Activated CD8-positive, alpha-beta T cell treated with anti-CD3 and anti-CD28 coated beads, Interleukin-2, amount 10 ng/mL, durations not matched to agents 7 days and 5 days (primary cell): ENCODE measurements at places on chromosomes 16 and 17.

GRCh38 chr16:50722960-50723359, 18.9 kb upstream of the CYLD start:
- no peak for DNase-seq

DNA sequence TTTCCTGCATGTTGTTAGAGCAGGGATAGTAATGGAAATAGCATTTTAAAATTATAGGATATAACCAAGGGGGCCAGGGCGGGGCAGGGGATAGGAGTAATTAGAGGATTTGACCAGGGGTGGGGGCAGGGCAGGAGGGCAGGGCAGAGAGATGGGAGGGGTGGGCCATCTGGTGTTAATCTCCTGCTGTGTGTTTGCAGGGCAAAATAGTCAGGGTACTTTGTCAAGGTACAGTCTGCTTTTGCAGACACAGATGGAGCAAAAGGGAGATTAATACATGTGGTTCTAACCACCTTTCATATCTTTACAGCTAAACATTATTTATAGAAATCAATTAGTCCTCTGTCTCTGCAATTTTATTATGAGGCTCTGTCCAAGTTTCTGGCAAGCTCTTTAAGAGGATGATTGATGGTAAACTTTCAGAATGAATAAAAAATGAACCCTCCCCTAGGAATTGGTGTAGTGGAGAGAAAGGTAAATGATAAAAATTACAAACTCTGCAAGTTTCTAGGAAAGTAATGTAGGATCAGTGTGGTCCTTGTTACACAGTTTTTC, 6.6 kb downstream of the ANKFN1 start:
- no peak for DNase-seq

GRCh38 chr16:75026892-75027391, 28.1 kb downstream of the ZNRF1 start:
- DNase-seq = no peak

DNA sequence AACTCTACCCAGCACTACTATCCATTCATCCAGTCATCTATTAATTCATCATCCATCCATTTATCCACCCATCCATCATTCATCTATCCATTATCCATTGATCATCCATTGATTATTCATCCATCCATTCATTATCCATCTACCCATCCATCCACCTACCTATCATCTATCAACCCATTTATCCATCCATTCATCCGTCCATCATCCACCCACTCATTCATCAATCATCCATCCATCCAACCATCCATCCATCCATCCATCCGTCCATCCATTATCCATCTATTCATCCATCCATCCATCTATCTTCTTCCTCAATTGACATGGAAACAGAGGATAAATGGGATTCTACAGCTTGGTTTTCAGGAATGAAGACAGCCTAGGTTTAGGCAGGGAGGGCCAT, 12.0 kb downstream of the SLC4A1 start:
- DNase-seq = no peak

- DNase-seq = no peak
Measured at GRCh38 chr16:20866801-20867200, 33.4 kb downstream of the DCUN1D3 start.

DNA sequence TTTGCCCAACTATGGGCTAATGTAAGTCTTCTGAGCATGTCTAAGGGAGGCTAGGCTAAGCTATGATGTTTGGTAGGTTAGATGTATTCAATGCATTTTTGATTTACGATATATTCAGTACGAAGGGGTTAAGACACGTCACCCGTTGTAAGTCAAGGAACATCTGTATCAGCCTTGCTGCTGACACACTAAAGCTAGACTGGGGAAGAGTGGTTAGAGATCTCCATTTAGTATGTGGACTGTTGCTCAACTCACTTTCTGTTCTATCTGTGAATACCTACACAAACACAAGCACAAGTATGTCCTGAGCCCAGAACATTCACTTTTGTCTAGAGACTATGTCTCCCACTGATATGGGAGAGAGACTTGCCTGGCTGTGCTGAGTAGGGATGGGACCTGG, 71.5 kb downstream of the VMP1 start:
- DNase-seq = no peak

DNA sequence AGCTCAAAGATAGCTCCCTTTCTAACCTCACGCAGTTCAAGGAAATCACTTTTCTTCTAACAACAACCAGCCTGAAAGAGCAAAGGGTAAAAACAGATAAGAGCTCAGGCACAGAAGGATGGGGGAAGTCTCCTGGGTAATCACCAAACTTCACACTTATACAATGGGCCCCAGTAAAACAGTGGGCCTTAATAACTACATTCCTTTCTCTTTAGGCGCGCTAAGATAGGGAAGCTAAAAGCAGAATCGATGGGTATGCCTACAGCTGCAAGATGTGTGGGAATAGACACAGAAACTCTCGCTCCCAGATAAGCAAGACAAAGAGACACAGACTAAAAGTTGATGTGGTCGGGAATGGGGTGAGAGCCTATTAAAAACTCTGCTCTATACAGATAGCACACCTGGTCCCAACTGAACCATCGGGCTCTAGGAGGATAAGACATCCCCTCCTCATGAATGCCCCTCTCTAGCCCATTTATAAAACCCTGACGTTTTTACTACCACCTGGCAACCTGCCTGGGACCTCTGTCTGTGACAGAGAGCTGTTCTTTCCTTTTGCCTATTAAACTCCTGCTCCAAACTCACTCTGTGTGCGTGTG, 826 bp downstream of the LYZL6 start:
- no peak for DNase-seq

DNA sequence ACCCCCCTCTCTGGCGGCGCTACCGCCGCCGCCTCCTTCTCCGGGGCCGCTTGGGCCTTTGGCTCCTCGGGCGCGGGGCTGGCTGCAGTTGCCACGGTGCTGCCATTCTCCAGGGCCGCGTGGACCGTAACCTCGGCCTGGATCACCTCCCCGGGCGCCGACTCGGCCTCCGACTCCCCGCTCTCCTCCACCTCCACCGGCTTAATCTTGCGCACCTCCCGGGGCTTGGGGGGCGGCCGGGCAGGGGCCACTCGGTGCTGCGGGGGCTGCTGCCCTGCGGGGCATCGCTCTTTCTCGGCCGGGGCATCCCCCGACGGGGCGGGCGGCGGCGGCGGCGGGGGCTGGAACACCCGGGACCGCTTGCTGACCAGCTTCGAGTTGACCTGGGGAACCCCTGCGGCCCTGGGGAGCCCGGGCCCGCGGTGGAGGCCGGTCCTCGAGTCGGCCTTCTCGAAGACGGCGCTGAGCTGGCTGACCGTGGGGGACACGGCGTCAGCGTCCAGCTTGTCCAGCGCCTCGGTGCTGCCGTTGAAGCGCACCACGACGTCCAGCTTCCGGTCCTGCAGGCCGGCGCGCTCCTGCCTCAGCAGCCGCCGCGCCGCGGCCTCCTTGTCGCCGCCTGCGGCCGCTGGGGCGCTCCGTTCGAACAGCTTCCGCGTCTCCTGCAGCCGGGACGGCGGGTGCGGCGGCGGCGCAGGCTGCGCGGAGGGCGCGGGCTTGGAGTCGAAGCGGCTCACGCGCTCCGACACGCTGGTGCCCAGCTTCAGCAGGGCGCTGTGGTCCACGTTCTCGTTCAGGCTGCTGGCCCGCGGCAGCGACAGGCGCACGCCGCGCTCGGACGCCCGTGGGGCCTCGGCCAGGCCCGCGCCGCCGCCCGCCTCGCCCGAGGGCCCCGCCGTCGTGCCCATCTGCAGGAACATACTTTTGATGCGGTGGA, 792 bp downstream of the PPP1R9B start:
- DNase-seq = peak; percentile 62

DNA sequence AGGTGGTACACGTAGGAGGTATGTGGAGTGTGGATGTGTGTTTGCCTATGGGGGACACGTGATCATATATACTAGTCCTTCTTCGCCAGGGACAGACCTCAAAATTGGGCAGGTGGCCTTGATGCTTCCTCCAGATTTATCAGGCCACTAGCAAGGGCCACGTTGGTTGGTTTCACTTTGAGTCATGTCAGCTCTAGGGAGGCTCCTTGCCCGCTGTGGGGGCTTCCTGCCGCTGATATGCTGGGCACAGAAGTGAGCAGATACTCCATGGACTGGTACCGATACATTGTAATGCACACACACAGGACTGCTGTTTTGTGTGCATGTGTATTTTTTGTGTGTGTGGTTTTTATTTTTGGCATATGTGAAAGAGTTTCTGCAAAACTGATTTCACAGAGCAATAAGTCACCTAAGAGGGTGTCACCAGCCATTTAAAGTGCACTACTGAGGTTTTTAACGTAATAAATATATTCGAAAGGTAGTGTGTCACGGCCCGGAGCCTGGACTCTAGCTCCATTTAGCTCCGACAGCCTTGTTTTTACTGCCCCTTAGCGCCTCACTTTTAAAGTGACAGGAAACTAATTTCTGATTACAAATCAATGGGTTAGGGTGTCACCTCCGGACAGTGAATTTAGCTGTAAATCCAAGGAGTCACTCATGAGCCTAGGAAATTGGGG, 605.5 kb upstream of the SALL1 start:
- no peak for DNase-seq

GRCh38 chr16:87333581-87334331, 16.6 kb upstream of the C16orf95 start:
- no peak for DNase-seq

- DNase-seq = peak; percentile 96
Measured at GRCh38 chr16:30185683-30186421, 2.5 kb downstream of the CORO1A start.

DNA sequence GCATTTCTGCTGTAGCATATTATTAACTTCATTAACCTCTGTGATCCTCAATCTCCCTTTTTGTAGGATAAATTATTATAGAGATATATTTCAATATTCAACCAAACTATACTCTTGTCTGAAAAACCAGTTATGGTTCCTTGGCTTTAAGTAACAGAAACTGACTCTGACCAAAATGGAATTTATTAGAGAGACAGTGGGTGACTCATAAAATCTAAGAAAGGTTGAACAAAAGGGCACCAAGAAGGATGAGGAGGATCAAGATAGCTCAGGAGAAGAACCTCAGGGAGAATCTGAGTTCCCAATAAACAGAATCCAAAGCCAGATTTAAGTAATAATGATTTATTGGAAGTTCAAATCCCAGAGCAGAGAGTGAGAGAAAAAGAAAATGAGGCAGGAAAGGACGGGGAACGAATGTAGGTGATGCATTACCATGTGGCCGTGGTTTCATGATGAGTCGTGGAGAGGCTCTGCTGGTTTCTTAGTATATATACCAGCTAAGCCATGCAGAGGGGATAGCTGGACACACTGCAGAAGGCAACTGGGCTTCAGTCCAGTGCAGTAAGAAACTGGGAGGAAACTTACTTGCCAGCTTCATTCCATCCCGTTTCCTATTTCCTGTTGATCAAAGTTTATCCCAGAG, 151.5 kb upstream of the GOT2 start:
- no peak for DNase-seq

DNA sequence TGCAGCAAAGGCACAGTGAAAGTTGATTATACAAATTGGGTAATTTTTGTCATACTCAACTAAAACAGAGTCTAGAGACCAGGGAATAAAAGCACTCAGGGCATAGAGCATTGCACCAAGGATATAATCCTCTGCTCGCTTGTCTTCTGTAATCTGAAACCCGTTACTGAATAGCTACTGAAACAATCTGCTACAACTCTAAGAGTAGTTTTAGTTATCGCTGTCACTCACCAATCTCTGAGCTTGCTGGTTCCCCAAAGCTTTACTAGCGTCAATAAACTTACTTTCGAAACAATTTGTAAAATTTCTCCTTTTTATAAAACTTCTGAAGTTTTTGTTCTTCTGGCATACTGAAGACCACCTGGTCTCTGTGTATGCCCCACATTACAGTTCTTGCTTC, 22.9 kb upstream of the SLC35G3 start:
- no peak for DNase-seq

DNA sequence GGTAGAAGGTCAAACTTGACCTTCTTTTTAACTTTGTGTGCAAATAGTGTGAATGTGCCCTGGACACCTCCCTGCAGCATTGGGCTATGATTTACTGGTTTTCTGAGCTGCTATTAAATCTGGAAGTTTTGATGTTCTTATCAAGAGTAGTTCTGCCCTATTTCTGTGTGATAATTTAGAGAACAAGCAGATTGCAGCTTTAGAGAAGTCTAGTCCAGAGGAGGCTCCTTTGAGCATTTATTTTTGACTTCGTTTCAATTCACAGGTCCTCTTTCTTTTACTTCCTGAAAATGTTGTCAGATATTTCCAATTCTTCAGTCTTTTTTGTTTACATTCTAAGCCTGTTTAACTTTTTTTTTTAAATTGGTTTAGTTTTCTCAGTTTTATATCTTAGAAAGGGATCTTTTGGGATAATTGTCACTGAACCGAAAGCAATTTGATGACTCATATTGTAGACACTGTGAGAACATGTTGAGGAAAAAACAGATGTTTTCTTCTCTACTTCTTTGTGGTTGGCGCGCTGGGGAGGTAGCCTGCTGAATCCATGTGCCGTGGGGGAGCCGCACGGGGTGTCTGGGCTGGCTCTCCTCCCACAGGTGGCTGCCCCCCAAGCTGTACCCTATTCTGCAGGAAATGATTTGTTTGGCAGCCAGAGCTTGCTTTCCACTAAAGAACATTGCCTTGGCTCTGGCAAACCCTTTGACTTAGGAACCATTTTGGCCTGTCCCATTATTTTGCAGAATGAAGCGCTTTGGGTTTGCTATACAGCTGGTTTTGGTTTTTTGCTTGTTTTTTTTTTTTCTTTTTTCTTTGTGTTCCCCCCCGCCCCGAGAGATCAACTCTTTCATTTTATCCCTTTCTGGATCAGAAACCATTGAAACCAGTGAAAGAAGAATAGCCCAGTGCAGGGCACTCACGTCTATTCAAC, 53.4 kb downstream of the MFSD11 start:
- peak; percentile 63 for DNase-seq

DNA sequence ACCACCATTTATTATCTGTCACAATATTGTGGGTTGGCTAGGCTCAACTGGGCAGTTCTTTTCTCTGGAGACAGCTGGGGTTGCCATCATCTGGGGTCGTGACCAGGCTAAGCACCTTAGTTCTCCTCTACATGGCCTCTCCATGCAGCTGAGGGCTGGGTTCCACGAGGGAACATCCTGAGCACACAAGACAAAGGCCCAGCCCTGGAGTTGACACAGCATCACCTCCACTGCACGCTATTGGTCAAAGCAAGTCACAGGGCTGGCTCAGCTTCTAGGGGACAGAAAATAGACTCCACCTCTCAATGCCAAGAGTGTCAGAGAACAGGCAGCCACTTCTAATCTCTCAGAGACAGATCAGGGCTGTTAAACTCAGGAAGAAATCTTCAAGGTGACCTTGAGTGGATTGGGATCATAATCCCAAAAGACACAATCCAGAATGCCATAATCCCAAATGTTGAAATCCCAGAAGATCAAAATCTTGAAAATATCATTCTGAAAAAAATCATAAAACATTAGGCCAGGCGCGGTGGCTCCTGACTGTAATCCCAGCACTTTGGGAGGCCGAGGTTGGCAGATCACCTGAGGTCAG, 13.0 kb upstream of the USP10 start:
- DNase-seq = no peak

GRCh38 chr16:77885571-77886295, 97.4 kb downstream of the VAT1L start:
- DNase-seq = no peak

- no peak for DNase-seq
Measured at GRCh38 chr17:81059026-81059425, 24.1 kb downstream of the BAIAP2 start.

- peak; percentile 98 for DNase-seq
Measured at GRCh38 chr16:588889-589657, 793 bp upstream of the RAB40C start.

- DNase-seq = no peak
Measured at GRCh38 chr17:27906226-27906580, 13.0 kb upstream of the LYRM9 start.
